ENCODE measurements at places on chromosomes 3 and 15. TPM values are rescaled to one million over a fixed set of nuclear protein-coding genes. Genes with fewer than 3 reads are reported as not detected.

The DAZL gene
- total RNA-seq = not detected

The PRICKLE2 gene
- total RNA-seq = 22.0 TPM

The GOLGA8S gene
- total RNA-seq = under 0.01 TPM

The PLA2G4D gene
- total RNA-seq = not detected

The TM2D3 gene
- total RNA-seq = 41.8 TPM

The CCRL2 gene
- total RNA-seq = not detected

The CLDN1 gene
- total RNA-seq = 0.18 TPM

The CATSPER2 gene
- total RNA-seq = 2.4 TPM

The LRRIQ4 gene
- total RNA-seq = 0.09 TPM

The GOLGA6A gene
- not detected for total RNA-seq
